Skeletal muscle cell (primary cell): ENCODE measurements at places on chromosomes 16 and 17.

- DNase-seq, result no peak
Measured at GRCh38 chr17:44979426-44979995, 11.4 kb upstream of the C1QL1 start.

- no peak for DNase-seq
Measured at GRCh38 chr17:57385975-57386374, 129.7 kb downstream of the MSI2 start.

GRCh38 chr16:4487955-4488498 is 11.8 kb downstream of the HMOX2 start:
- DNase-seq, result no peak

- no peak for DNase-seq
Measured at GRCh38 chr17:49071106-49071505, 61.5 kb upstream of the B4GALNT2 start.

GRCh38 chr16:83994087-83994486 is 26.0 kb downstream of the NECAB2 start:
- DNase-seq, result peak; percentile 79

DNA sequence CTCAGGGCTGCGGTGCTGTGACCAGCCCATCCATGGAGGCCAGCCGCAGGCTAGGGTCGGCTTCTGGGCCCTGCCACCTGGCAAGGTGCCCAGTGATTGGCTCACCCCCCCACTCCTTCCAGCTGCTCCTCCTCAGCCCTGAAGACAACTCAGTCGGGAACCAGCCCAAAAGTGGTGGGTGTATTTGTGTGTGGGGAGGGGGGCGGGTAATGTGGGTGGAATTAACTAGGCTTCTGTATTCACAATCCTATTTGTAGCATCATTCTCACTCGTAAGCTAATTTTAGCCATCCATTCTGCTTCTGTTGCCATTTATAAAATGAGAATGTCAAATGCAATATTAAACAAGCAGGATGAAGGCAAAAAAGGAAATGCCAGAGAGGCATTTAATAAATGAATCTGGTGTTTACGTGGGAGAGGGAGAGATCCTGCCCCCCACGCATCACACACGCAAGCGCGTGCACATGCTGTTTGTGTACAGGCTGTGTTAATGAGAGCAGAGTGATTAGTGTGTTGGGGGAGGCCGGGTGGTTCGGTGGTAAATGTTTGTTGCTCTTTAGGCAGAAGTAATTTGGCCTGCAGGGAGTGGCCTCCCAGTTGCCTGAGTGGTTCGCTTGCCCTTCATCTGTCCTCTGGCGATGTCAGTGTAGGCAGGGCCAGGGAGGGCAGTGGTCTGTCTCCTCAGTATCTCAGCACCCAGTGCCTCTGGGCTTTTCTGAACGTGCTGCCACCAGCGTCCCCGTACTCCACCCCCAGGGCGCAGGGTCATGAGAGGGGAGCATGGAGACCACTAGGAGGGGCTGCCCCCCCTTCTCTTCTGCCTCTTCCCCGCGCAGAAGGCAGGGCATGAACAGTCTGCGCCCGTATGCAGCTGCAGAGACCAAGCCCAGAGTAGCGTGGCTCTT is 140.1 kb downstream of the CCDC182 start:
- no peak for DNase-seq

GRCh38 chr17:77011173-77012011 is 129.4 kb upstream of the SEC14L1 start:
- no peak for DNase-seq

- no peak for DNase-seq
Measured at GRCh38 chr17:7818746-7819645, 15.0 kb upstream of the KDM6B start.

DNA sequence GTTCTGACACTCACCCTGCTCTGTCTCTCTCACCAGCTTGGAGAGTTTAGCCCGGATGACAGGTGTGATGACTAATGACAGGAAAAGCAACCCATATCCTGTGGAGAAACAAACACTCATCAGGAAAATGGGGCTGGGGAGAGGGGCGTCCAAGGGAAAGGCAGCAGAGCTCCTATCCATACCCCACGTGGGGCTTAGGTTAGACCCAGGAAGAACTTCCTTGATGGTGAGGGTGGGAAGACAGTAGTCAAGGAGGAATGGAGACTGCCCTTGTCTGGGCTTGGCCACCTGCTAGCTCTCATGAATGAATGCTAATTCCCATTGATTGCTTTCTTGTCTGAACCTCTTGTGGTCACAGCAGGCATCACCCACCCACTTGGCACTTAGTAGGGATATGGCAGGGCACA is 3.8 kb downstream of the SLC46A1 start:
- no peak for DNase-seq

DNA sequence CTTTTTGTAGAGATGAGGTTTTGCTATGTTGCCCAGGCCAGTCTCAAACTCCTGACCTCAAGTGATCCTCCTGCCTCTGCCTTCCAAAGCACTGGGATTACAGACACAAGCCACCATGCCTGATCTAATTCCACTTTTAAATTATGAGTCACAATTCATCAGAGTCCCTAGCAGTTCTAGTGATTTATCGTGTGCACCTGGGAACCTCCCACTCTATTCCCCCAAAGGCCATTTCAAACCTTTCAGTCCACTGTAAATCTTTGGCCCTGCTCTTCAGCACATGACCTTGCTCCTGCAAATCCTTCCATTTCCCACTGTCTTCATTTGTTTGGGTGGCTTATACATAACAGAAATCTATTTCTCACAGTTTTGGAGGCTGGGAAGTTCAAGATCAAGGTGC is 73.0 kb downstream of the HS3ST2 start:
- DNase-seq, result no peak

- no peak for DNase-seq
Measured at GRCh38 chr16:49342336-49343265, 31.0 kb upstream of the C16orf78 start.

GRCh38 chr16:50088302-50088701 is 22.5 kb downstream of the HEATR3 start:
- DNase-seq, result no peak

GRCh38 chr17:33750943-33751701 is 458.0 kb upstream of the ASIC2 start:
- DNase-seq, result peak; percentile 17

DNA sequence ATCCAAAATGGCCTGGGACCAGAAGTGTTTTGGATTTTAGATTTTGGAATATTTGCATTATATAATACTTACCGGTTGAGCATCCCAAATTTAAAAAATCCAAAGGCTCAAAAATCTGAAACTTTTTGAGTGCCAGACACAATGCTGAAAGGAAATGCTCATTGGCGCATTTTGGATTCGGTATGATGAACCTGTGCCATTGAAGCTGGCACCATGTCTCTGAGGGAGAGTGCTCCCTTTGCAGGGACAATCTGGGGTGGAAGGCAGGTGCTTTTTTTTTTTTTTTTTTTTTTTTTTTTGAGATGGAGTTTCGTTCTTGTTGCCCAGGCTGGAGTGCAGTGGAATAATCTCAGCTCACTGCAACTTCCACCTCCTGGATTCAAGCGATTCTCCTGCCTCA is 17.7 kb downstream of the SMTNL2 start:
- DNase-seq, result no peak

- DNase-seq, result no peak
Measured at GRCh38 chr17:37475731-37476420, 13.8 kb upstream of the DUSP14 start.

- DNase-seq, result no peak
Measured at GRCh38 chr17:7528842-7529241, 20.0 kb upstream of the TNFSF12 start.

- no peak for DNase-seq
Measured at GRCh38 chr17:81044764-81045589, 10.0 kb downstream of the BAIAP2 start.

- no peak for DNase-seq
Measured at GRCh38 chr17:5563456-5563855, 20.9 kb downstream of the NLRP1 start.

GRCh38 chr17:378068-378467 is 25.5 kb upstream of the RPH3AL start:
- no peak for DNase-seq

DNA sequence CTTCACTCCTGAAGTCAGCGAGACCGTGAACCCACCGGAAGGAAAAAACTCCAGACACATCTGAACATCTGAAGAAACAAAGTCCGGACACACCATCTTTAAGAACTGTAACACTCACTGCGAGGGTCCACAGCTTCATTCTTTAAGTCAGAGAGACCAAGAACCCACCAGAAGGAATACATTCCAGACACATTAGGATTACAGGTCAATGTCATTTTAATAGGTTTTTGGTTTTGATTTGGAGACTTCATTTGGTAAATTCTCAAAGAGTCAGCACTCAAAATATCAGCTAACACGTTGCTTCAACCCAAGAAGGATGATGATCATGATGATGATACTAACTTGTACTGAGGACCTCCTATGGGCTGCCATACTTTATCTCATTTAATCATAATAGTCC is 7.6 kb upstream of the BMERB1 start:
- no peak for DNase-seq

GRCh38 chr17:9594065-9594464 is 17.6 kb downstream of the CFAP52 start:
- no peak for DNase-seq

DNA sequence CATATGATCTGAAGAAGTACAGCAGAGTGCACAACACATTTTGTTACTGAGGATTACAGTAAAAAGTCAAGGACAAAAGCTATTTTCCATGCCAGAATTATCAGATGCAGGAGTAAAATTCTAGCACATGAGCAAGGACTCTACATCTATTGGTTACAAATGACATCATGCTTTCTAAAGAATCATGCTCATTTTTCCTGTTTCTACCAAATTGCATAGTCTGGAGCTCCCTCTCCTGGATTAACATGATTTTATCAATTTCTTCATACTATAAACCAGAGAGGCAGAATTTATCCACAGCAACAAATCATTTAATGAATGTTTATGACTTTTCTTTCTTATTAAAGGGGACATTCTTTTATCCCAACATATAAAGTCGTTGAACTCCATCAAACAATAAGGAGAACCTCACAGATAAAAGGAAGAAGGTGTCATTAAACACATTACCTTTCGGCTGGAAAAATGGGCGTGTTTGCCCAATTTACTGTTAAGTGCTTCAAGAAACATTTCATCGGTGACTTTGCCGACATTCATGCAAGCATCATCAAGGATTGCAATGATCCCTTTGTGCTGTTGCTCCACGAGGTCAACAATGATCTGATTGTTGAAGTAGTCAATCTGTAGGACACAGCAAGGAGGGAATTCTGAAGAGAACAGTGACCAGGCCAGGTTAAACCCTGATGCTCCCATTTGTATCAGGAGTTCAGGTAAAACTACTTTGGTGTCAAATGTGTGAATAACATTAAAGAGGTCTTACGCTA is 121.7 kb downstream of the MYO1D start:
- DNase-seq, result peak; percentile 32
